ENCODE measurements at places on chromosomes 16 and 17. TPM values are rescaled to one million over a fixed set of nuclear protein-coding genes. Genes with fewer than 3 reads are reported as not detected.

DNA sequence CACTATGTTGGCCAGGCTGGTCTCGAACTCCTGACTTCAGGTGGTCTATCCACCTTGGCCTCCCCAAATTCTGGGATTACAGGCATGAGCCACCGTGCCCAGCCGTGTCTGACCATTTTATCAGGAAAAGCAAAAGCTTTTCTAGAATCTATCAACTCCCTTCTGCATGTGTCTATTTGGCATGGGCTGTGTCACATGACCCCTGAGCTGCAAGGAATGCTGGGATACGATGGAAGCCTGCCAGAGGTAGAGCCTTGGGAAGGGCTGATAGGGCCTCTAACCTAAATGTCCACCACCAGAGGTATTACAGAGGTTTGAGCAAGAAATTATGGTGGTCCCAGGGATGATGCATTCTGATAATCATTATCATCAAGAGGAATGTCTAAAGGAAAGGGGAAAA is 616.2 kb downstream of the WWOX start:
- DNase-seq = no peak

Gene CFAP97D1
- total RNA-seq = not detected

Gene EPN3
- total RNA-seq = not detected

Gene CHP2
- total RNA-seq = 0.08 TPM

- DNase-seq = no peak
Observed at GRCh38 chr16:81493755-81494433, 49.3 kb downstream of the CMIP start.

- DNase-seq = peak; percentile 55
Observed at GRCh38 chr16:57045694-57046381, 46.5 kb upstream of the CPNE2 start.

DNA sequence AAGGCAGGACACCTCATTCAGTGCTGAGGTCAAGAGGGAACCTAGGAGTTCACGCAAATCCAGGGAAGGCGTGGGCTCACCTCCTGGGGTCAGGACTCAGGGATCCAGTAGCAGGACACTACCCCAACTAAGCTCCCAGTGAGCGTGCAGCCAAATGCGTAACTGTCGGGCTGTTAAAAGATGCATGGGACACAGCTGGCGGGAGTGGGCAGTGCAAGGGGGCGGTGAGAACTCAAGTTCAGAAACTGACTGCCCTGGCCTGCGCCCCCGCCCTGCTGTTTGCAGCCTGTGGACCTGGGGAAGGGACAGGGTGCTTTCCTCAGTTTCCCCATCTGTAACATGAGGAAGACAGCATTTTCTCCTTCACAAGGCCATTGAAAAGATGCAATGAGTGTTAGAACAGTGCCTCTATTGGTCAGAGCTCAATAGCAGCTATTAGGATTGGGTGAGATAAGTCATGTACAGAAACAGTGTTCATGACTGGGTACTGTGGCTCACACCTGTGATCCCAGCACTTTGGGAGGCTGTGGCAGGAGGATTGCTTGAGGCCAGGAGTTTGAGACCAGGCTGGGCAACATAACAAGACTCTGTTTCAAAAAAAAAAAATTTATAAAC is 20.2 kb downstream of the CDIPT start:
- DNase-seq = no peak
